ENCODE measurements at places on chromosomes 6 and 20.

GRCh38 chr20:53609491-53610445 is 16.1 kb upstream of the ZNF217 start:
- DNase-seq = peak; percentile 62

- DNase-seq = no peak
These were observed 77.9 kb upstream of the MYL9 start for GRCh38 chr20:36463212-36464061.

DNA sequence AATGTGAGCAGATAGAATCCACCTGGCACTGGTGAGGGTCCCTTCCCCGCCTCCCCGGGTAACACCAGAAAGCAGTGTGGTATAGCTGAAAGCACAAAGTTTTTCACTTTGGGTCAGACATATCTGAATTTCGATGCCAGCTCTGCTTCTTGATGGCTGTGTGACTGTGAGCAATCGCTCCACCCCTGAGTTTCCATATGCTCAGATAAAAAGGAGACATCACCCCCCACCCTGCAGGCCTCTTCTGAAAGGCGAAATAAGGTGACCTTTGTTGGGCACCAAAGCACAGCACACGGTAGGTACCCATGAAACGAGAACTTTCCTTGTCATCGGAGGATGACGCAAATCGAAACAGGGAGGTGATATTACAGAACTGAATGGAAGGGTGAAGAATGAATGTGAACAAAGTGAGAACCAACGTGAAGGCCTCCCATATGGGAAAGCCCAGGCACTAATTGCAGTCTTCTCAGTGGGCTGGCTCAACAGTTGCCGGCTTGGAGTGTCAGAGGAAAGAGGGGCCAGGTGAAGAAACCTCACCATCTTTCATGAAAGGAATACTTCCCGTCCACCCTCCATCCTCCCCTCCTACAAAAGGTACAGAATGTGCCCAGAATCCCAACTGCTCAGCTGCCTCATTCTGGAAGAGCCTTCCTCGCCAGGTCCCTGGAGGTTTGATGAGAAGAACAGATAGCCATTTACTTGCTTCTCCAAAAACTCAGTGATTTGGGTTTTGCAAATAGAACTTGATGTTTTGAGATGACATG is 61.8 kb downstream of the NFATC2 start:
- no peak for DNase-seq

DNA sequence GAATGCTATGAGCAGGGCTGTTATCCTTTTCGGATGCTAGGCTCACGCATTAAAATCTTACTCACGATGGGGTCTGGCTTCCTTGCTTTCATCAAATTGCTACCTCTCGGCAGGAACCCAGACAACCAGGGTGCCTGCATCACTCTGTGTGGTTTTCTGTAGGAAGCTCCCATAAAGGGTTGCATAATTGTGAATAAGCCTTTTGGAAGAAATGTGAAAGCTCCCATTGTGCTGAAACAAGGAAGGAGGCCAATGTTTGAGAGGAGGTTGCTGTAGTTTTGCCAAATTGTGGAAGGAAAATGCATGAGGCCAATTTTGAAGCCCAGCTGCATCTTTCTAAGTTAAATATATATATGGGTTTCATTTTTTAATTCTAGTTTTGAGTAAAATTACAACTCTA is 615.5 kb downstream of the C6orf118 start:
- DNase-seq = no peak

DNA sequence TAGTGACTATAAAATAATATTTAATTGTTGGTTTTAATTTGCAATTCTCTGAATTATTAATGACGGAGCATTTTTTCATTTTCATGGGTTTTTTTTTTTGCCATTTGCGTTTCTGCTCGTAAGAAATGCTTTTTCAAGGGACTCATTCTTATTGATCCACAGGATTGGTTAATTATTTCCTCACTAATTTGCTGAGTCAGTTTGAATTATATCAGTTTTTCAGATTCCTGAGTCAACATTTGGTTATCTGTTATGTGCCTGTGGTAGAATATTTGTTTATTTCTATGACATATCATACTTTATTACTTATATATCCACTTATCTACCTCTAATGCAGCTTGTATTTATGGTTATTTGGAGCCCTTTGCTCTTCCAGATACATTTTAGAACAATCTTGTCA is 257.0 kb upstream of the BTBD3 start:
- no peak for DNase-seq

- no peak for DNase-seq
These were observed 30.2 kb upstream of the IL17A start for GRCh38 chr6:52155791-52156576.

GRCh38 chr20:4082406-4083097 is 67.2 kb upstream of the RNF24 start:
- DNase-seq = no peak

- no peak for DNase-seq
These were observed 531.7 kb downstream of the LMBRD1 start for GRCh38 chr6:69265090-69265489.

- no peak for DNase-seq
These were observed 1.8 kb downstream of the NANP start for GRCh38 chr20:25622049-25622448.

GRCh38 chr6:63663956-63664281 is 28.3 kb downstream of the PHF3 start:
- DNase-seq = no peak
